Tibial nerve (tissue), 4 donors: ENCODE measurements at places on chromosomes 2 and 18.

DNA sequence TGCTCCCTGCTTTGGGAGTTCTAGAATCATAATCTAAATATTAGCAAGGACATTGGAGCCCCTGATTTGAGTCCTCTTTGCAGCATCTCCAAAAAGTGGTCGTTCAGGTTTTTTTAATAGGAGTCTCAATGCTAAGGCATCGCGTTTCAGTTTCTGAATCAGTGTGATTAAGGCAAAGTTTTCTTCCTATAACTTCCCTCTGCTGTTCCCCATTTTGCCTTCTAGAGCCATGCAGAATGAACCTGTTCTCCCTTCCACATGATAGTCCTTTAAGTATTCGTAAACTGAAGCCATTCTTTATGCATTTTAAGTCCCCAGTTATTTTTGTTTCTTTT, 159.5 kb downstream of the PTGR3 start:
- DNase-seq: no peak

DNA sequence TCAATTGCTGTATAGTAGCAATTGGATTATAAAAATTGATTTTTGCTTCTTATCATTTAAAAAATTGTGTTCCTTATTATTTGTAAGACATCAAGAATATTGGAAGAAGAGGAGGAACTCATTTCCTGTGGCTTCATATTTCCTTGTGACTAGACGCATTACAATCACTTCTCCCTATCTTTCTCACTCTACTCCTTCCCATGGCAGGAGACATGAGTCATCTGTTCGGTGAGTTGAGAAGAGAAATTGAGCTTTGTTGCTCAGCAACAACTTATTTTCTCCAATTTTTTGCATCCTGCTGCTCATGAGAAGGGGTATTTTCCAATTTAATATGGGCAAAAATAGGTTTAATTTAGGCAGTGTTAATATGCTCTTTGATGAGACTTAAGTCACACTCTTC, 1783.9 kb downstream of the SUCLG1 start:
- no peak for DNase-seq

DNA sequence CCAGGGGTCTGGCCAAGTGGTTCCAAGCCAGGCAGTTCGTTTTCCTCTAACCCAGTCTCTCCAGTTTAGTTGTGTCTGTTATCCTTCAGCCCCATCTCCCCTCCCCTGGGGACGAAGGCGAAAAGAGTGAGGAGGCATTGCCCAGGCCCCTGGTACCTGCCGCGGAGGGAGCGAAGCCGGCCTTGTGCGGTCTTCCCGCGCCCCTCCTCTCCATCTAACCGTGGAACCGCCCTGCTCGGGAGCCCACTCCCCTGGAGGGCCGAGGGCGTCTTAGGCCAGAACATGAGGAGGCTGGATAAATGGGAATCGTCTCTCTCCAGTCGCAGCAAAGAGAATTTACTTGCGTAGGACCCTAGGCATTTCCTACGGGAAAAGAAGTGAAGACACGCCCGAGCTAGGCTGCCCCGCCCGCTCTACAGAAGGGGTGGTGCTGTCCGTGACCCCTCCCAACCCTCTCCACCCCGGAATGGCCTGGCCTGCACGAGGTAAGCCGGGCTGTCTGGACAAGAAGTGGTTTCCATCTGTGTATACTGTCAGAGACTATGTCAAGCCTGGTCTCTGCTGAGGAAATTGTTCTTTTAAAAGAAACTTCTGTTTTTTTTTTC, 156.2 kb downstream of the MIB1 start:
- no peak for DNase-seq

DNA sequence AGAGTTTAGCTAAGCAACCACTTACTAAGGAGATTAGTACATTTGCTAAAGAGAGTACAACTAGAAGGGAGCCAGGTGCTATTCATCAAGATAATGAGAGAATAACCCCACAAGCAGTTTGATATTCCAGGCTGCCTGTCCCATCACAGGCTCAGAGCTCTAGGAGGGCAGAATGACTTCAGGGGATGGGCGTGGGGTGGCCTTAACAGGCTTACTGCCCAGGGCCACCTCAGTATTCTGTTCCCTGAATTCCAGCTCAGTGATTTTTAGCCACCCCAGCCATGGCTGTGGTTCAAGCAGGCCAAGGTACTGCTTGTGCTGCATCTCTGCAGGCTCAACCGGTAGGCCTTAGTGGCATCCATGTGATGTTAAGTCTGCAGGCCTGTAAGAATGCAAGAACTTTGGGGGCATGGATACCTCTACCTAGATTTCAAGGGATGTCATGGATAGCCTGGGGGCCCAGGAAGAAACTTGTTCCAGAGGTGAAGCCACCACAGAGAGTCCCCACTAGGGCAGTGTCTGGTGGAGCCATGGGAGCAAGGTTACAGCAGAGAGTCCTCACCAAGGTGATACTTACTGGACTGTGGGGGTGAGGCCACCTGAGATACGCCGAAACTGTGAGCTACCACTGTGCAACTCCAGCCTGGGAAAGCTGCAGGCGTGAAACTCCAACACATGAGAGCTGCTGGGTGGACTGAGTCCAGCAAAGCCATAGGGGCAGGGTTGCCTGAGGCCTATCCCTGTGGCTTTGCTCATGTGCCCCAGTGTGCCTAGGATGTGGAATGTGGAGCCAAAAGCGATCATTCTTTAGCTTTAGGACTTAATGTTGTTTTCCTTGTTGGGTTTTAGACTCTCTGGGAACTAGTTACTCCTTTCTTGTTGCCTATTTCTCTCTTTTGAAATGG, 107.7 kb downstream of the EHBP1 start:
- no peak for DNase-seq

GRCh38 chr2:200415455-200415854, 94.4 kb downstream of the KCTD18 start:
- no peak for DNase-seq

- DNase-seq: no peak
These were observed 168.7 kb downstream of the TMEM247 start for GRCh38 chr2:46647766-46648742.

DNA sequence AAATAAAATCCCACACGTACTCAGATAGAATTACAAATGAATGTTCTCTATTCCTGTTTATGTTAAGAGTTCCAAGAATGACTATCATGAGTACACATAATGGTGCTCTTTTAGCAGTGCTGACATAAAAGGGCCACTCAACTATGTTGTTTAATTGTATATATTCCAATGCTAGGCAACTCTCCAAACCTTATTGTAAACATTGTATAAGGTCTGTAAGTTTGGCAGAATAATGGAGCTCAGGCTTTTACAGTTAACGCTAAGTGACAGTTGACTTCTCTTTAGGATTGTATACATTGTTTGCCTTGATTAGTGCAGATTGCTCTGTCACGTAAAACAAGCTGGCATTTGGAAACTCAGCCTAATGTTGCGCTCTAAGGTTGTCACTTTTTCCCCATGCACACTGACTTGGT, 20.8 kb downstream of the RBMS1 start:
- DNase-seq: no peak

- no peak for DNase-seq
These were observed 50.8 kb downstream of the RTTN start for GRCh38 chr18:70154591-70155194.

DNA sequence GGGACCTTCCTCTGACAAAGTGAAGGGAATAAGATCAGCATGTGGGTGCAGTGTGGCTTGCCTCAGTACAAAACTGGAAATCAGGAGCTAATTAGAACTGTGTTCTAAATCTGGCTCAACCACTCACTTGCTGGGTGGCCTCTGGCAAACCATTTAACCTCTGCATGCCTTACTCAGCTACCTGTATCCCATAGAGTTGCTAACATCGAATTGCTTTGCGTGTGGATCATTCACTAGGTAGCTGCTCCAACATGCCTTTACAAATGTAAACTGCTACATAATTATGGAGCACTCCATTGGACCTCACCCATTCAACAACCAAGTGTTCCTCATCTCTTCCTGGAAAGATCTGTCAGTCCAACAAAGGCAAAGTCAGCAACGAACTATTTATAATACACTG, 19.0 kb downstream of the PLEKHM3 start:
- no peak for DNase-seq
